Peyer's patch (tissue), 4 donors: ENCODE measurements at places on chromosomes 1 and 21.

DNA sequence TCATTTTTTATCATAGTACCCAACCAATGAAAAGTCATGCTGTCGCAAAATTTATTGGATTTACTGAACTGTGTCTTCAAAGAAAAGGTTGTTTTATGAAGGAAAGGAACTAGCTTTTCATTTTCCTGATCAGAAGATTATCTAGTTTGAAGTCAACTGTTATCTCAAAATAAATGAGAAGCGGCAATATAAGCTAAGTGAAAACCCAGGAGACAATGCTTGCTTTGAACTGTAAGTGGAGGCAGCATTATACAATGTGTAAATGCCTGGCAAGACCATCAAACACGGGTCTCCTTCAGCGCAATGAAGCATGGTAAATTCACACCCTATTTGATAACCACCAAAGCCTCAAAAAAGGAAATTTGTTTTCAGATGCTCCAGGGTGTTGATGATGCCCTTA, 134.4 kb upstream of the PTBP2 start:
- DNase-seq, result no peak

DNA sequence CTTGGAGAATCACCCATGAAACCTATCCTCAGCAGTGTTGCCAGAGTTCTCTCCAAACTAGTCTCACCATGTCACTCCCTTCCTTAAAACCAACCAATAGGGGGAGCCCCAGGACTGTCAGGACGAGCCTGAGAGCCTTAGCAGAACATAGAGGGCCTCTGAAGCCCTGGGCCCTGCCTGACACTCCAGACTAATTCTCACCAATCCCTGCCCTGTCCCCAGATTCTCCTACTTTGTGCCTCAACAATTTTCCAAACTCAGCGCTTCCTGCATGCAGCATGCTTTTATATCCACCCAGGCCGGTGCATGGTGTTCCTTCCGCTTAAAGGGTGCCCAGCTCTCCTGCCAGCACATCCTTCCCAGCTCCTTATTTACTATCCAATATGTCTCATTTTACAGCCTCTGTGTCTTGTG, 42.7 kb downstream of the HSD3B1 start:
- DNase-seq, result no peak

DNA sequence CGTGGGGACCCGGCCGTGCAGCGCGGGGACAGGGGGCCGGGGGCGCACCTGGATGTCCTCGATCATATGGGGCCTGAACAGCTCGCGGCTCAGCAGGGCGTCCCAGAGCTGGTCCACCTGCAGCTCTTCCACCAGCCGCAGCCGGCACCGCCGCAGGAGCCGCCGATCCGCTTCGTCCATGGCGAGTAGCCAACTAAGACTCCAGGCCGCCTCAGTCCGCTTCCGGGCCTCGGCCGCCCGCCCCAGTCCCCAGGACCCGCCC, at the start of gene CASP9:
Gene CASP9, minus strand, starts transcription at position 195 of the 262 bp plus-strand sequence. Its CDS starts 15 bp downstream, at position 180.
- DNase-seq, result no peak

- DNase-seq, result no peak
These were observed 15.9 kb upstream of the EPB41 start for GRCh38 chr1:28898405-28898881.

DNA sequence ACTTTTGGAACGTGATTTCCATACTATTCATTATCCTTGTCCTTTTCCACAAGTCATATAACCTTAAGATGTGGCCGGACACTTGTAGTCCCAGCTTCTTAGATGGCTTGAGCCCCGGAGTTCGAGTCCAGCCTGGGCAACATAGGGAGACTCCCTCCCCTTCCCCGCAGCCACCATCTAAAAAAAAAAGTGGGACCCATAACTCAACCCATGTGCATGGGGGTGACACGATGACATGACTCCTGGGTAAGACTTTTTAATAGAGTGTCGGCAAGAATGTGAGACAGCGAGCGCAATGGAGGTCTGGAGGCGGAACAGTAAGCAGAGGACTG, 25.7 kb downstream of the MIA3 start:
- no peak for DNase-seq

DNA sequence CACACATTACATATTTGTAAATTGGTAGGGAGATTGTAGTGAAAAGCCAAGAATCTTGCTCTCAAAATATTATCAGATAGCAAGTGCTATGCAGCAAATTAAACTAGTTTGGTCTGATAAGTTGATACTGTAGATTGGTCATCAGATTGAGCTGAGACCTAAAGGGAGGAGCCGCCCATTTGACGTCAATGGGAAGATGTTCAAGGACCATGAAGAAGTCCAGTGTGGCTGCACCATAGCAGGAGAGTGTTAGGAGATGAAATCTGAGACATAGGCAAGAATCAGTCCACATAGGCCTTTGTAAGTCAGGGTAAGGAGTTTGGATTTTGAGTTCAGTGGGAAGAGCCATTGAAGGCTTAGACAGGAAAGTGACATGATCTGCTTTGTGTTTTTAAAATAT, 16.3 kb downstream of the ZMPSTE24 start:
- no peak for DNase-seq

GRCh38 chr1:41365772-41366454, 4.7 kb downstream of the FOXO6 start:
- DNase-seq, result no peak

GRCh38 chr1:13751985-13752384, 52.0 kb downstream of the PRDM2 start:
- no peak for DNase-seq
